ENCODE measurements at places on chromosomes 3 and 15.

DNA sequence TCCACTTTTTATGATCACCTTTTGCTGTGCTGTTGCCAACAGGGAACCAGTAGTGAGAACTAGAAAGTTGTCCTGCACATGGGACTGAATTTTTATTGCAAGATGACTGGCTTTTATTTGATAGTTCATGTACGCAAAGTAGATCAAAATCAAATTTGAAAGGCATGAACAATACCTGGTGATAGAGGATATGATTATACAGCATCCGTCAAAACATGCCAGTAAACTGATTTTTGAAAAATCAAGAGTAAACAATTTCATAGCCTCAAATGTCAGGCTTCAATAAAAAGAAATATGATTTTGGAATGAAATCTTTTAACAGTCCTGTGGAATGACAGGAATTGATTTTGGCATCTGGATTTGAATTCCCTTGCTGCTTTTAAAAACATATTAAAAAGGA is 219.6 kb upstream of the LRRN1 start:
- no peak for DNase-seq

DNA sequence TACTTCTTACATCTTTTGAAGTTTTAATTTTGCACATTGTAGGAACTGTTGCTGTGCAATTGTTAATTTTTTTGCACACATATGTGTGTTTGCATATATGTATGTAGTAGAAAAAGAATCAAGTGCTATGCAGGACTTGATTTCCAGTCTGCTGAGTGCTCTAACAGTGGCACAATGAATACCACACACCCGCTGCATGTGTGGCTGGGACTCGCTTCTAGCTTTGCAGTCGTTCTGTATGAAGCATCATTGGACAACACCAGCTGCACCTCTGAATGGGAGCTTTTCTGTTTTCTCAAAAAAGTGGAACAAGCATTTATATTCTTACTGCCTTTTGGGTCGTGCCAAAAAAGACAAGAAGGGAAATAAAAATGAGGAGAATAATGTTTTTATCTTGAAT is 564.7 kb downstream of the FOXP1 start:
- no peak for DNase-seq

DNA sequence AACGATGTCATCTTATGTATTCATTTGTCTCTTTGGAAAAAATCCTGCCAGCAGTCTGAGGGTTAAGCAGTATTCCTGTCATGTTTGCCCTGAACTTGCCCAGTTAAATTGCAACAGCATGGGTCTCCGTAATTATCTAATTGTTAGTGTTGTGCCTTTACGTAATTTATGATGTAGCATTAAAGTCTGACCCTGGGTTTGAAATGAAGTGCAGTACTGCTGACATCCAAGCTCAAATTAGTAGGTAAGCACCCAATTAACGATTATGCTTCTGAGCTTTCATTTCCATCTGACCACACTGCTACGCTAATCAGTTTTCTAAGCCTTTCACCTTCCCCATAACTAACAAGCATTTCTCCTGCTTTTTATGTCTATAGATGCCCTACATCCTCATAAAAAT is 241.8 kb downstream of the ARRDC4 start:
- no peak for DNase-seq

DNA sequence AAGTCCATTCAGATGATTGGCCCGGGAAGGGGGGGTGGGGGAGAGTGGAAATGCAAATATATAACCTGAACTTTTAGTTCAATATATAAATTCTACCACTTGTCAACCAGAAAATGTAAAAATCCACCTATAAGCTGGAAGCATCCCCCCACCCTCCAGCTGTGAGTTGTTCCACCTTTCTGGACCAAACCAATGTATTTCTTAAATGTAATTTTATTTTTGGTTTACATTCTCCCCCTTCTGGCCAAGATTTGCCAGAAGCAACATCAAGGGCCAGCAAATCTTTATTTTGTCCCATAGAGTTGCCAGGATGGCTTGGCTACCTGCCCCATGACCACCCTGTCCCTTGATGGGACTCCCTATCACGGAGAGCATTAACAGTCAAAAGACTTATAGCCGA is 545.7 kb downstream of the TBL1XR1 start:
- DNase-seq: no peak

DNA sequence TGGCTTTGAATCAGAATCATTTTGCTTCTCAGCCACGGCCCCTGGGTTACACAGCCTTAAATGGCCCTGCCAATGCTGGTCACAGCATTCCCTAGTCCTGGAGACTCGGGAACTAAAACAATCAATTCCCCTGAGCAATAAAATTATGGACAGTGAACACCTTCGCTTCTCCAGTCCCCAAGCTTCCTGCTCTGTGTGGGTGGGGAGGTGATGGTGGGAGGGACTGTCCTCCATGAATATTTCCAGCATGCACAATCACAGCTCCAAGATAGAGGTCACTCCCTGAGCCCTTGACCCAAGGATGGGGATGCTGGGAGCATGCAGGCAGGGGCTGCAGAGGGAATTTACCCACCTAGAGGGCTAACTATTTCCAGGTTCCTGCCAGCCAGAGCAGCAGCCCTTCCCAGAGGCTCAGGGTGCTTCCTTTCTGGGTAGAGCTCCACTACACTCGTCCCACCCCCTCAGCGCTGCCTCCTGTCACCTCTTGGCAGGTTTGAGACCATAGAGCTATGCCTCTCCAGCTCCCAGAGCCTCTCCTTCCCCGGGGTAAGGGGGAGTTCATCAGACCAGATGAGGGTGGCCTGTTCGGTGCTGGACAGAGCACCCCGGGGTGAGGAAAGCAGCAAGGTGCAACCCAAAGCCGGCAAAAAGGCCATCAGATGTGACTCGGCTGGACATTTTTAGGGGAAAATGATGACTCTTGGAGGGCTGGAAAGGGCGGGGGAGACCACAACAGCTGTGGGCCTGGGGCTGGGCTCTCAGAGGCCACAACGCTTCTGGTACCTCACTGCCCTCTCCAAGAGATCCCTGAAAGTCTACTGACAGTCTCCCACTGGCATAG is 14.5 kb upstream of the CCDC33 start:
- DNase-seq: no peak

GRCh38 chr15:88932271-88932874 is 19.2 kb upstream of the MFGE8 start:
- DNase-seq: no peak

DNA sequence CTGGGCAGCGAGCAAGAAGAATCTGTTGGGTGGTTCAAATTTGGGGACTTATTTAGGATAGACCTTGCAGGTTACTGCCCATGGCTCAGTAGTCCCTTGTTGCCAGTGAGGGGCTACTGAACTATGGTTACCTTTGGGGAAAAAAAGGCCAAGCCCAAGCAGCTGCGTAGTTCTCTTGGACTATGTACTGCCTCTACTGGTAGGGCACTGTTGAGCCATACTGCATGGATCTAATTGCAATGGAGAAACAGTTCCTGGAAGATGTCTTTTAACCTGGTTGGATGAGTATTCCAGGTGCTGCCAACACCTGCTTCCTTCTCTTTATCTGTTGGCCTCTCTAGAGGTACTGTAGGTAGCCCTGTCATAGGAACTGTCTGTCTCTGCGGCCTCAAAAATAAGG is 671.9 kb upstream of the CBLB start:
- no peak for DNase-seq

GRCh38 chr3:5095886-5096285 is 26.2 kb upstream of the ARL8B start:
- no peak for DNase-seq

DNA sequence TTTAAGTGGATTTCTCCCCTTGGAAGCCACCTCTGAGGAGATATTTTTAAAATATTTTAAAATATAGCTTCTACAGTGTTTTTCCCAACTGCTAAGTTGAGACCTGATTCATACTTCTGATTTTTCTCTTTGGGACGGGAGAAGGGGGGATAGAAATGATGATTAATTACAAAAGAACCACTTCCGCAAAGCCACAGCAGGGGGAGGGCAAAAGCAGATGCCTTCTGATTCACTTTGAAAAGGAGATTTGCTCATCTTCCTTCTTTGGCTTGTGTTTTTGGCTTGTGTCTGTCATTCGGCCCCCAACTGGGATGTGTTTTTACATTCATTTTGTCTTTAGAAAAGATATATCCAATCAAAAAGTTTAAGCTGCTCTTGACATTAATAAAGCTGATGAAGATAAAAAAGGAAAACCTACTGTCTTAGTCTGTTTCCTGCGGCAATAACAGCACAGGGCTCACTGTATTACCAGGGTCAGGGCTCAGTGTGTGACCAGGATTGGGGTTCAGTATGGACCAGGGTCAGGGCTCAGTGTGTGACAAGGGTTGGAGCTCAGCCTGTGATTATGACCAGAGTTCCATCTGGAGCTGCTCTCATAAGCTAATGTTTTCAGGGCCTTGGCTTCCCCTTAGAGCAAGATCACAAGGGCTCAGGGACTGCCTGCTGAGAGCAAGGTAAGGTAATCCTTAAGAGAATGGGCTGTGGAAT is 223.2 kb downstream of the MTHFS start:
- no peak for DNase-seq

GRCh38 chr3:42183991-42184632 is 81.9 kb downstream of the CCK start:
- no peak for DNase-seq

- DNase-seq: peak; percentile 18
Measured at GRCh38 chr15:44584162-44584749, 47.3 kb downstream of the EIF3J start.

- DNase-seq: peak; percentile 65
Measured at GRCh38 chr15:83210619-83211018, 3.0 kb upstream of the HDGFL3 start.

DNA sequence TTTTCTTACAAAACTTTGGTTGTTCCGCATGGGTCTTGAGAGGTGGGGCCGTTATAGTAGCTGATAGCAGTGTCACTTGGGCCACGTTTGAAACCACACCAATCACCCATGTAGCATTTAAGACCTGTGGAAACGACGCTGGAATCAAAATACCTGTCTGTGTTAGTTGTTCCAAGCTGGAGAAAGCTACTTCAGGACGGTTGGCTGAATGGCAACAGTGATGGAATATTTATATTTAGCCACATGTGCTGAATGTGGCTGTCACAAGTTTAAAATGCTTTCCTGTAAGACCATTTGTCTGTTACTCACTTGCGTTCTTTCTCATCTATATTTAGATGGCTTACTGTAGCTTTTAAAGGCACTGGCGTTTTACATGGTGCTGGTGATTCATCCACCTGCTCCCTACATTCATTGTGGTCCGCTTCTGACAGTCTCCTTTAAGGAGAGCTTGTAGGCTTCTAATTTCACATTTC is 1.4 kb downstream of the DNAJA4 start:
- peak; percentile 47 for DNase-seq

DNA sequence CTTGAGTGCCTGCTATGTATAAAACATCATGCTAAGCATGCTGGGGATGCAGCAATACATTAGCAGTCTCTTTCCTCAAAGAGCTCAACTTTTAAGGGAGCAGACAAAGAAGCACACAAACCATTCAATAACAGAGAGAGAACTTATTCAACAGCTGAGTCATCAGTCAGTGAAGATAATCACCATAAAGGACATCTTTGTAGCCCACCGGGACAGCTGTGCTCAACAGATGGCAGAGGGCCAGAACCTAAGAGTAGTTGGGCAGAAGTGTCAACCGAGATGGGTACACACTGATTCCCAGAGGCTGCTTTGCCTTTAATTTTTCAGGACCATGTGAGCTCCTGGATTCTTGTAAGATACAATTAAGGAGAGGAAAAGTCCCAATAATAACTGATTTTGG is 4.2 kb upstream of the RAB8B start:
- no peak for DNase-seq

Measured in T47D (cell line).